ENCODE measurements at places on chromosomes 7 and 10.

- no peak for DNase-seq
Measured at GRCh38 chr10:102286216-102286615, 40.9 kb downstream of the GBF1 start.

DNA sequence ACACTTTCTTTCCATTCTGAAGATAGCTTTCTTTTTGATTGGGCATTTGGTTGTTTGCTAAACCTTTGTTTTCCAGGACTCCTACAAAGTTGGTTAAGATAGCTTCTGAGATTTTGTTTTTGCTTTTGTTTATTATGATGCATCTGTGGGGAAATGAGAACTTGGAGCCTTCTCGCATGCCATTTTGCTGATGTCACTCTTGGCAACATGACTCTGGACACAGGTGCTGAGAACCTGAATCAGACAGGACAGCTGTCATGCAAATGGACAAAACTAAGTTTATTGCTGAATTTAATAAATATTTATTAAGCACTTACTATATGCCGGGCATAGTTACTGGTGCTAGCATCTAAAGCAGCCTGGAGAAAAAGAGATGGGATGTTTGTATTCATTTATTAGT is 274.1 kb downstream of the ZEB1 start:
- DNase-seq, result peak; percentile 6

GRCh38 chr10:30963992-30964930 is 67.4 kb downstream of the ZNF438 start:
- no peak for DNase-seq

GRCh38 chr10:34178756-34179155 is 636.3 kb downstream of the PARD3 start:
- peak; percentile 54 for DNase-seq

DNA sequence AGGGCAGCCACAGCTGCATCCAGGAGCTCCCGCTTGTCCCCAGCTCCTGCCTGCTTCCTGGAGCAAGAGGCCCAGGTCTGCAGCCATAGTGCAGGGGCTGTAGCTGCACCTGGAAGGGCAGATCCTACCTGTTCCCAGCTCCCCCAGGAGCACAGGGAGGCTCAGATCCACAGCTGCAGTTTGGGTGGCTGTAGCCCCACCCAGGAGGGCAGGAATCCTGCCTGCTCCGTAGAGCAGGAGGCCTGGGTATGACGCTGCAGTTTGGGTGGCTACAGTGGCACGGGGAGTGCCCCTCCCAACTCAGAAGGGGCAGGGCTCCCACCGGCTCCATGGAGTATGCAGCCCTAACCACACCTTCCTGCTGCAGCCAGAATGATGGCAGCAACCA is 26.7 kb upstream of the CDCA7L start:
- no peak for DNase-seq

- DNase-seq, result no peak
Measured at GRCh38 chr10:110479710-110480109, 18.0 kb upstream of the DUSP5 start.

DNA sequence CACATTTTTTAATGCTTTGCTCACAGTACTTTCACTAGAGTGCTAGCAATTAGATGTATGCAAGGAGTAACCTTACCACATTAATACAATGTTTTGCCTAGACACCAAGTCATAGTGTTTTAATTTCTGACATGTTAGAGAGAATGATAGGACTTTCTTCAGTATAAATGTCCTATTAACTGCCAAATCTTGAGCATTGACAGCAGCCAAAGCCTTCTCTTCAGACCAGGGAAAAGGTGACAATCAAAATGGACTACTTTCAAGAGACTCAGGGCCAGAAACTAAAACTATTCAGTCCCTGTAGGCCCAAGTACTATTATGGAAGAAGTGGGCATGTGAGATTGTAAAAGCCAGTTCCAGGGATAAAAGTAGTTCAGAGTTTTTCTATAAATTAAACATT is 201.4 kb upstream of the PCDH15 start:
- no peak for DNase-seq

DNA sequence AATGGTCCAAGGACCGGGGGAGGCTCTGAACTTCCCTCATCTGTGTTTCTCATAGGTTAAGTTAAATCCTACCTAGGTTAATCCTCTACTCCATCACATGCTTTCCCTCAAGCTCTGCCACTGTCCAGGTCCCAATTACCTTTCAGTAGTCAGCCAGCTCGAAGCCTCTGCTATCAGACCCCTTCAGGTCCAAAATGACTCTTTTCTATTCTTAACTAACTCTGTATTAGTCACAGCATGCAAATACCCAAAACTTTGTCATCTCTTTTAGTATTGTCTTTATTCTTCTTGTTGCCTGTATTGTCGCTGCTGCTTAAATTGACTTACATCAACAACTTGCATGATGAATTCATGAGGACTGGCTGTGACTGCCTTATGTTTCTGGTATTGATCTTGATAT is 15.3 kb downstream of the PPP1R17 start:
- no peak for DNase-seq

DNA sequence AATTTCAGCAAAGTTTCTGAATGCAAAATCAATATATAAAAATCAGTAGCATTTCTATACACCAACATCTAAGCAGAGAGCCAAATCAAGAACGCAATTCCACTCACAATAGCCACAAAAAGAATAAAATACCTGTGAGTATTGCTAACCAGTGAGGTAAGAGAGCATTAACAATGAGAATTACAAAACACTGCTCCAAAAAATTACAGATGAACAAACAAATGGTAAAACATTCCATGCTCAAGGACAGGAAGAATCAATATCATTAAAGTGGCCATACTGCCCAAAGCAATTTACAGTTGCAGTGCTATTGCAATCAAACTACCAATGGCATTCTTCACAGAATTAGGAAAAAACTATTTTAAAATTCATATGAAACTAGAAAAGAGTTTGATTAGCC is 61.5 kb downstream of the HECTD2 start:
- DNase-seq, result no peak

GRCh38 chr7:43021431-43021830 is 89.3 kb downstream of the MRPL32 start:
- DNase-seq, result peak; percentile 15

DNA sequence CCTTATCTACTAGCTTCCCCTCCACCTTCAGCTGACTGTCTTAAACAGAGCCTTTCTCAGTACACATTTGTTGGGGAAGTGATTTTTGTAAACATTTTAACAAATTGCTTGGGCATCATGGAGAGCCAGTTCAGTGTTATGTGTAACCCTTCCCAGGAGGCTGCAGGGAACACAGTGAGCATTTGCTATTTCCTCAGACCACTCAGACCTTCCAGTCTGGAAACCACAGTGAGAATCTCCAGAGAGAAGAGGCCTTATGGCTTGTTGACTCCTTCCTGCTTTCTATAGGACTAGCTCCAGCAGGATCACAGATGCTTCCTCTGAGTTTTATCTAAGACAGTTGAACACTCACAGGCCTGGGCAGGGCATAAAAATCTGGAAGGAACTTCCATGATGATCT is 409.8 kb upstream of the NPVF start:
- DNase-seq, result no peak

- no peak for DNase-seq
Measured at GRCh38 chr10:76641215-76641614, 996.4 kb downstream of the KCNMA1 start.

DNA sequence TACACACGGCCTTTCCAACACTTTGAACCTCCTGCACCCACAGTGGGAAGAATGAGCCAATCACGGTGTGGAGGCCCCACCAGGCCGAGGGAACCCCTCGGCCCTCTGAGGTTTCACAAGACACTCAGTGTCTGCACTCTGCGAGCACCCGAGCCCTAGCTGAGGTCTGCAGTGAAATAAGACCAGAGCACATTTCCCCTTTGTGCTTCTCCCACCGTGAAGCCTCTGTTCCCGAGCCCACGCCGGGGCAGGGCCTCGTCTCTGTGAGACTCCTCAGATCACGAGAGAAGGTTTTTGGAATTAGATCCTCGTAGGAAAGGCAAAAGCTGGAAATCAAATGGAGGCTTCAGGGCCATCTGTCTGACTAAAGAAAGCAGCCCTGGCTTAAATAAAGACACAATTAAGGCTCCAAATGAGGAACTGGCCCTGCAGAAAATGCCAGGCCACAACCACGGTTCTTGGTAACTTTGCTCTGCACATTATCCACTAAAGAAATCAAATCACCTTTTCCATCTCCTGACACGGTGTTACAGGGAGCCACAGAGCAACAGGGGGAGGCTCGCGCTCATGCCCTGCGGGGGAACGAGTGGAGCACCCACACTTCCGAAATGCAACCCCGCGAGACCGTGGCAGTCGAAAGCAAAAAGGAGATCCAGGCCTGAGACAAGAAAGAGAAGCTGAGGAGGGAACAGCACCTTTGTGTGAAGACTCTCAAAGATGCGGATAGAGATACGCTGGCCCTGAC is 43.7 kb downstream of the FAM53B start:
- no peak for DNase-seq

DNA sequence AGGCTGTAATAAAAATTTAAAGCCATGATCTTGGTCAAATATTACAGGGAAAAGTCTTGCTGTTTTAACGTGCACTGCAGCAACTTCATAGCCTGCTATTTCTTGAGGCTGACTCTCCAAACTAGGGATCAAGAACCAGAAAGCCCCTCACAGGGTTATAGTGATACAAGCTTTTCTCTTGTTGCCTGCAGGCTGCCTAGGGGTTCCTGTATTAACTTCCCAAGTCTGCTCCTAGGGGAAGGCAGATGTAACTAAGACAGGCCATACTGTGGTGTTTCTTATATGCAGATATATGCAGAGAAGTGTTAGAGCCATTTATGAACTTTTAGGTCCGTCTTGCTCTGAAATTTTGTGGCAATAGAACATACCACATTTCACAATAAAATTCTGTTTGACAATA is 175.7 kb downstream of the FOXP2 start:
- no peak for DNase-seq

- DNase-seq, result no peak
Measured at GRCh38 chr10:77583527-77583926, 54.1 kb downstream of the KCNMA1 start.

- peak; percentile 77 for DNase-seq
Measured at GRCh38 chr7:78472519-78472918, 673.9 kb downstream of the PHTF2 start.

DNA sequence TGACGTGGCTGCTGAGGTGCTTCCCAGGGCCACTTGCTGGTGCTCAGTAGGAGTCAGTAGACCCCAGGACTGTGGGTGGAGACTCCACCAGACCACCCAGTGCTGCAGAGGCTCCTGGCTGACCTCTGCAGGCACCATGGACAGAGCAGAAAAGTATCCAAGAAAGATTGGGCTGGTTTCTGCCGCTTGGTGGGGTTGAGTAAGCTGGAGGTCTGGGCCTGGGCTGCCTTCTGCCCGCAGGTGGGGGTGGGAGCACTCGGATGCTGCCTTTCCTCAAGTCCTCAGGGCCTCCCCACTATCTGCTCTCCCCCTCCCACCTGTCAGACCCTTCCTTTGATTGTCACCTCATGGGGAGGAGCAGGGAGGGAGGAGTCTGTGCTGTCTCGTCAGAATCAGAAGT is 91.6 kb downstream of the WDR37 start:
- DNase-seq, result no peak

- DNase-seq, result no peak
Measured at GRCh38 chr10:59557642-59558041, 152.0 kb downstream of the SLC16A9 start.

GRCh38 chr7:27188386-27189294 is 3.6 kb upstream of the HOXA11 start:
- no peak for DNase-seq

GRCh38 chr10:27624941-27625340 is 120.7 kb downstream of the MKX start:
- DNase-seq, result no peak

GRCh38 chr7:50209461-50210135 is 94.9 kb upstream of the IKZF1 start:
- no peak for DNase-seq

- no peak for DNase-seq
Measured at GRCh38 chr10:100948916-100949315, 20.4 kb upstream of the SEMA4G start.

GRCh38 chr7:651032-651728 is 75.3 kb upstream of the DNAAF5 start:
- no peak for DNase-seq

DNA sequence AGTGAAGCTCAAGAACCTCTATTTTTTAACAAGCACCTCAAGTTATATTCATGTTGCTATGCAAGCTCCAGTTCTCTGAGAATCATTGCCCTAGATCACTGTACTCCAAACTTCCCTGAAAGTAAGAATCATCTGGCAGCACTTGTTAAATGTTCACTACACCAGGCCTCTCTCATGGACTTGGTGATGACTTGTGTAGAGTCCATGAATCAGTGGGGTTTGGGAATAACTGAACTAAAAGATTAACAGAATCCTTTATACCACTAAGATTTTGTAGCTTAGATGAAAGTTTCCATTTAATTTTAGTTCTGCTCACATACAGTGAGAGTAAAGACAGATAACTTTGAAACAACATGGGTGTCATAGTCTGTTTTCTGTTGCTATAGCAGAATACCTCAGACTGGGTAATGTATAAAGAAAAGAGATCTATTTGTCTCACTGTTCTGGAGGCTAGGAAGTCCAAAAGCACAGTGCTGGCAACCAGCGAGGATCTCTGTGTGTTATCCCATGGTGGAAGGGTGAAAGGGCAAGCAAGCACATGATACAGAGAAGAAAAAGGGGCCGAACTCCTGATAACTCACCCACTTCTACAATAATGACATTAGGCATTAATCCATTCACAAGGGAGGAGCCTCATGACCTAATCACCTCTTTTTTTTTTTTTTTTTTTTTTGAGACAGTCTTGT is 27.9 kb upstream of the AOAH start:
- no peak for DNase-seq

GRCh38 chr10:62779487-62780248 is 24.9 kb upstream of the ADO start:
- peak; percentile 75 for DNase-seq

DNA sequence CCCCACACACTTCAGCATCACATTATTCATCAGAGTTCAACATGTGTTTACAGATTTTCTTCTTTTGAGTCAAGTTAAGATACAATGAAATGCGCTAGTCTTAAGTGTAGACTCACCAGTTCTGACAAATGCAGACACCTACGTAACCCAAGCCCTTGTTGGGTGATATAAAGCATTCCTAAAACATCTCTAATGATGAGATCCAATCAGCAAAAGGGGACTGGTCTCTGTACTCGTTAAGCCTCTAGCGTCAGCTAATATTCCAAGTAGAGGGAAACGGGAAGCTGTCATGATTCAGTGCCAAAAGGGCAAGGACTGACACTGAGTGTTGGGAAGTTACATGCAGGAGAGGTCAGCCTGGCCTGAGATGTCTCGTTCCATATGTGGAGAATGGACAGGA is 38.7 kb upstream of the TRIL start:
- DNase-seq, result no peak

DNA sequence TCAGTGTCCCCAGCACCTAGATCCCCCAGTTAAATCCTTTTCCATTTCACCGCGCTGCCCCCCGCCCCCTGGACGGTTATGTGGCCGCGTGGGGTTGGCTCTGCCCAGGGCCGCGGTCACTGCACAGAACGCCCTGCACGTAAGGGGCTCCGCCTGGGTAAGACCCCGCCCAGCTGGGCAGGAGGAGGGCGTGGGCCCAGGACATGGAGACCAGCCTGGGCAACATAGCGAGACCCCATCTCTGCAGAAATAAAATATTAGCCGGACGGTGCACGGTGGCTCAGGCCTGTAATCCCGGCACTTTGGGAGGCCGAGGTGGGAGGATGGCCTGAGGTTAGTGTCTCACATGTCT is 650 bp upstream of the ZFAND2A start:
- peak; percentile 30 for DNase-seq

GRCh38 chr7:150378115-150378852 is 846 bp upstream of the ZNF775 start:
- DNase-seq, result peak; percentile 54

- DNase-seq, result peak; percentile 98
Measured at GRCh38 chr7:17690030-17690429, 250.3 kb downstream of the SNX13 start.

GRCh38 chr10:500876-501275 is 188.6 kb downstream of the DIP2C start:
- DNase-seq, result peak; percentile 64
